ENCODE measurements at places on chromosomes 7 and 10. TPM values are rescaled to one million over a fixed set of nuclear protein-coding genes. Genes with fewer than 3 reads are reported as not detected.

ZNF425 gene
- 0.72 TPM for total RNA-seq

GPR22 gene
- total RNA-seq, result 54.4 TPM

ADAM12 gene
- total RNA-seq, result 0.35 TPM

DPP6 gene
- not detected for total RNA-seq

All from left ventricle myocardium superior (tissue), 1 donor.